ENCODE measurements at places on chromosomes 7 and 10.

DNA sequence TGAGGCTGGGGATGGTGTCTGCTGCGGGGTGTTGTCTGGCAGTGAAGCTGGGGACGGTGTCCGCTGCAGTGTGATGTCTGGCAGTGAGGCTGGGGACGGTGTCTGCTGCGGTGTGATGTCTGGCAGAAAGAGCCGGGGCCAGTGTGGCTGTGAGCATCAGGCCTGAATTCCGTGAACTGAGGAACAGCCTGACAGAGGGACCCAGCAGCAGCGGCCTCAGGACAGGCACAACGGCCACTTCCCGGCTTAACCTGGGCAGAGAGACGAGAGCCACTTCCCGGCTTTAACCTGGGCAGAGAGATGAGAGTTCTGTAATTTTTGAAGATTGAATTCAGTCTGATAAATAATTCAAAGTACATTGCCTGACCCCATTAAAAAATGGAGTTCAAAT lies 321.2 kb downstream of the PTPRN2 start:
- DNase-seq: no peak

DNA sequence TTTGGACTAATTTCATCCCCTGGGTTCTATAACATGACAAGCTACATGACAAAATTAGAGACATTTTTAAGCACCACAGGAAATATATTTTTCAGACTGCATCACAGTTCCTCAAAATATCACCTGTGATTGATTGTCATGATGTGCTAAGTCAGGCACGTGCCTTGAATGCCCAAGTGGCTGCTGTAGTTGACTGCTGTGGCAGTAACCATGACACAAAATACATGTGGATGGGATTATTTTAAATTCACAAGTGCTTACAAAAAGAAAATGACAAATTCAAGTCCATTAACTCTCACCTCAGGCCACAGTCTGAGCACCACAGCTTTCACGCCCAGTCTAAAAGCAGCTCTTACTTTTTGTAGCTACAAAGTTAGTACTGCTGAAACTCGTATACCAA lies 45.5 kb downstream of the TNPO3 start:
- DNase-seq: no peak

GRCh38 chr10:13146379-13146778 lies 15.0 kb upstream of the MCM10 start:
- no peak for DNase-seq

DNA sequence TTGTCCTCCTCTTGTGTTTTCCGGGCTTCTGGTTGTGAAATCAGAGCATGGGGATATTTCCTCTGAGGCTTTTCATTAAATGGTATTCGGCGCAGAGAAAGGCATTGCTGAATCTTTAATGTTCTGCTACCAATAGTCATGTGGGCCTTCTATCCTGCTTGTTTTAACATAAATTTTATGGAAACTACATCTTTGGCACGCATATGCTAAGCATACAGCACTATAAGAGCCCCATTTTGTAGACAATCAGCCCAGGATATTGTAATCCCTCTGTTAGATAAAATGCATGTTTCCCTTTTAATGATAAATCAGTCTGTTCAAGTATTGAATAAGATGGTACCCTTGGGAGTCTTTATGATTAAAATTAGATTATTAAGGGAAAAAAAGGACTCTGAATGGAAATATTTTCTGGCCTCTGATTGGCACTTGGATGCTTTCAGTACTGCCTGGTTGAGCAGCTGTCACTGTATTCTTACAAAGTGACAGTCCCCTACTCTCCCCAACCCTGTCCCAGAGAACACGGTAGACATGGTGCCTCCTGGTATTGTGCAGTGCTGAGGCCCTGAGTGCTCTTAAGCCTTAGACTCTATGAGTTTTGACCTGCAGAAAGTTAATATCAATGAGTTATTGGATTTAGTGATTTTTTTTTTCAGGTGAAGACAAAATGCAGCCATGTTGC lies 256.3 kb downstream of the POU6F2 start:
- DNase-seq: no peak

DNA sequence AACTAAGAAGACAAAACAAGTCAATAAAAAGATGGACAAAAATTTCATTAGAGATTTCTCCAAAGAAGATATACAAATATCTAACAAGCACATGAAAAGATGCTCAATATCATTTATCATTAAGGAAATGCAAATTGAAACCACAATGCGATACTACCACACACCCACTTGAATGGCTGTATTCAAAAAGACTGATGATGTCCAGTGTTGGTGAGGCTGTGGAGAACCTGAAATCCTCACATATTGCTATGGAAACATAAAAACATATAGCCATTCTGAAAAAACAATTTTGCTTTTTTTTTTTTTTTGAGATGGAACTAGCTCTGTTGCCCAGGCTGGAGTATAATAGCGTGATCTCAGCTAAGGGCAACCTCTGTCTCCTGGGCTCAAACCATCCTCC lies 124.1 kb upstream of the LAMB4 start:
- no peak for DNase-seq

DNA sequence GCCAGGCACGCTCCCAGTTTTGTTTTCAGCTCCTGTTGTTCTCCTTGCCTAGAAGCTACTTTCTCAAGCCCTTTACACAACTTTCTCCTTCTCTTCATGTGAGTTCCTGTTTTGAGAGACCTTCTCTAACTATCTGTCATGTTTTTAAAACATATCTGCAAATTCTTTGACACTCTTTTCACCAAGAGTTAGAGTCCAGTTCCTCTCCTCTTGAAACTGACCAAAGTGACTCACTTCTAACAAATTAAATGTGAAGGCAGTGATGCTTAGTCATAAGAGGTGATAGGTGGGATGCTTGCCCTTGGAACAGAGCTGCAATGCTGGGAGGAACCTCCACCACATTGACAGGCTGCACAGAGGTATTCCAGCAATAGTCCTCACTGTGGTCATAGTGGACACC lies 25.3 kb downstream of the ZSCAN25 start:
- DNase-seq: no peak

DNA sequence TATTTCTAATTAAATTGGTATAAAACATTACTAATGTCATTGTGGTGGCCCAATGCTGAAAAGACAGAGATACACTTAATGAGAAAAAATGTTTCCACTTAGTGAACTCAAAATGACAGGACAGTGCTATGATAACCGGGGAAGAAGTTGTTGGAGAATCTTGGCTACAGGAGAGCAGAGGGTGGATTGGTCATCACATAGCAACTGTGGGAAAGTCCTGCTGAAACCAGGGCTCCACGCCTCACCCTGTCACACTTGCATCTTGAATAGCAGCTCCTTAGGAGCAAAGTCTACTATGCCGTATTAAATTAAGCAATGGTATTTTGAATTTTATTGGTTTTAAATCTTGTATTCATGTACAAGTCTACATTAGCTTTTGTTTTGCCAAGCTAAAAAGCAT lies 225.5 kb downstream of the KLF6 start:
- no peak for DNase-seq

All from T follicular helper cell (primary cell).